ENCODE measurements at places on chromosomes 7 and 10.

DNA sequence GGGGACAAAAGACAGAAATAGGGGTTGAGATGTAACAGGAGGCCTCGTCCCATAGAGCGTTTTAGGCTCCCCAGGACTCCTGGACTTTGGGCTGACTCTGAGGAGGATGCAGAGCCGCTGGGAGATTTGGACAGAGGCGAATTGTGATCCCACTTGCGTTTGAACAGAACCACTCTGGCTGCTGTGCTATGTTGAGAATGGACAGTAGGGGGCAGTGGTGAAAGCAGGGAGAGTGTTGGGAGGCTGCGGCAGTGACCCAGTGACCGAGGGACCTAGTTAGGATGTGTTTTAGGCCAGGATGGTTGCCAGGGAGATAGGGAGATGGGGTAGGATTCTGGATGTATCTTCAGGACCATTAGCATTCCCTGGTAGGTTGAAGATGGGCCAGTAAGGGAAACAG, 271.6 kb downstream of the CCDC3 start:
- DNase-seq = no peak

GRCh38 chr10:49384268-49384953, 11.5 kb downstream of the DRGX start:
- no peak for DNase-seq

DNA sequence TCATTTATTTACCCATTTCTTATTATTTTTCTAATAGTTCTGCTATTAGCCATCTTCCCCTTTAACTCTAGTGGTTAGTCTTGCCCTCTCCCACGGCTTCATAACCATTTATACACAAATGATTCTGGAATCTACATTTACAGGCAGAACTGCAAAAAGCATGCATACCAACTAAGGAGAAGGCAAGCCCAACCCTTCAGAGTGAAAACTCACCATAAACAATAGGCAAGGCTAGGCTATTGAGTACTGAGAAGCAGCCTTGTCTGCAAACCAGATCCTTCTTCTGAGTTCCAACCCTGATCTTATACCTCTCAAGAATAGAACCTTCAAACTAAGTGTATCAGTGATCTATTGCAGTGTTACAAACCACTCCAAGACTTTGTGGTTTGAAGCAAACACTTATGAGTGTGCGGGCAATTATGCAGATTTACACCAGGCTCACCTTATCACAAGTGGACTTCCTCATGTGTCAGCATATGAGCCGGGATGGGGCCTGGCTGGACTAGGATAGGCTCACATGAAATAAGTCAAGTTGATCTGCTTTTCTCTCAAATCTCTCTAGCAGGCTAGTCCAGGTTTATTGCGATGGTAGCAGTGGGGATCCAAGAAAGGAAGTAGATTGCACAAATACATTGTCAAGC, 896.9 kb upstream of the PHF14 start:
- no peak for DNase-seq

DNA sequence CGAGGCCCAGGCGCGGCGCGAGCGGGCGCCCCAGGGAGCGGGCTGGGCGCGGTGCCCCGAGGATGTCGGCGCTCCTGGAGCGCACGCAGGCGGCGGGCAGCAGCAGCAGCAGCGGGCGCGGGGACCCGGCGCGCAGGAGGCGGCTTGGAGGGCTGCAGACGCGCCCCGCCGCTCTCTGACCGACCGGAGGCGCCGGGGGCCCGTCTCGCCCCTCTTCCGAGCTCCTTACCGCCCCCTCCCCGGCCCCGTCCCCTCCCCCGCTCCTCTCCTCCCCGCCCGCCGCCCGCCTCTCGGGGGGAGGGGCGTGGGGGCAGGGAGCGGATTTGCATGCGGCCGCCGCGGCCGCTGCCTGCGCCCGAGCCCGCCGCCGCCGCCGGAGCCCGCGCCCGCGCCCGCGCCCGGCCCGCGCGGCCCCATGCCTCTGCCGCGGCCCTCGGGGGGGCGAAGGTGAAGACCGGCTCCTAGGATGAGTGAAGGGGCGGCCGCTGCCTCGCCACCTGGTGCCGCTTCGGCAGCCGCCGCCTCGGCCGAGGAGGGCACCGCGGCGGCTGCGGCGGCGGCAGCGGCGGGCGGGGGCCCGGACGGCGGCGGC, at the start of gene NRG3:
TSS of gene NRG3 (plus strand) at position 320 of the 592 bp plus-strand sequence.
- no peak for DNase-seq

- DNase-seq = no peak
Measured at GRCh38 chr7:32458025-32458424, 32.2 kb downstream of the LSM5 start.

DNA sequence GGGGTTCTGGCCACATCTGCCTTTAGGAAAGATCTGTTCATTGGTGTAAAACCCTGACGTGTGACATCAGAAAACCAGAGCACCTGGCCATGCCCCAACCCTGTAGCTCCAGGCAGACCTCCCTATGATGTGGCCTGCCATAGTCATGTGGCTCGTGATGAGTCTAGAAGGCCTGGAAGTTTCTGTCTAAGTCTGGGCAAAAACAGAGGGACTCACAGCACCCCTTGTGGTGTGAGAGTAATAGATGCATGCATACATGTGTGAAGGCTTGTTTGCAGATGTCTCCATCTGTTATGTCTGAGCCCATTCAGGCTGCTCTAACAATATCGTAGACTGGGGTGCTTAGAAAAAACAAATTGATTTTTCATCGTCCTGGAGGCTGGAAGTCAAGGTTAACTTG, 309.3 kb downstream of the PAXIP1 start:
- DNase-seq = no peak

GRCh38 chr7:159088016-159088865, 56.4 kb downstream of the VIPR2 start:
- DNase-seq = peak; percentile 44

Data from activated effector memory CD4-positive, alpha-beta T cell treated with anti-CD3 and anti-CD28 coated beads, Interleukin-2, amount 50 U/mL, for 16 hours (primary cell).